ENCODE measurements at places on chromosomes 7 and 10.
A peak's percentile ranks its signal among the peaks of the same experiment; 100 is the strongest.

- no peak for DNase-seq
Observed at GRCh38 chr7:70486977-70487376, 645.0 kb upstream of the GALNT17 start.

- DNase-seq = peak; percentile 25
Observed at GRCh38 chr7:112056409-112056808, 149.8 kb downstream of the DOCK4 start.

DNA sequence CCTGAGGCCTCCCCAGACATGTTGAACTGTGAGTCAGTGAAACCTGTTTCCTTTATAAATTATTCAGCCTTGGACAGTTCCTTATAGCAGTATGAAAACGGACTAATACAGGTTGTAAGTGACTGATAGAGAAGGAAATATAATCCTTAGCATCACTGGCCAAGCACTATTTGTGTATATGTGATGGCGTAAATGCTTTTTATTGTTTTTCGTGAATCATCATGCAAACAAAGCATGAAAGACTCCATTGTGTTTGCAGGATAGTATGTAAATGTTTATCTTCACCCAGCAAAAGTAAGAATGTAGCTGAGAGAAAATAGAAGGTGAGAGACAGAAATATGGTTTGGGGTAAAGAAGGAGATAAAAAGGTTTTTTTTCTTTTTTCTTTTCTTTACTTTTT is 92.5 kb upstream of the LRGUK start:
- no peak for DNase-seq

DNA sequence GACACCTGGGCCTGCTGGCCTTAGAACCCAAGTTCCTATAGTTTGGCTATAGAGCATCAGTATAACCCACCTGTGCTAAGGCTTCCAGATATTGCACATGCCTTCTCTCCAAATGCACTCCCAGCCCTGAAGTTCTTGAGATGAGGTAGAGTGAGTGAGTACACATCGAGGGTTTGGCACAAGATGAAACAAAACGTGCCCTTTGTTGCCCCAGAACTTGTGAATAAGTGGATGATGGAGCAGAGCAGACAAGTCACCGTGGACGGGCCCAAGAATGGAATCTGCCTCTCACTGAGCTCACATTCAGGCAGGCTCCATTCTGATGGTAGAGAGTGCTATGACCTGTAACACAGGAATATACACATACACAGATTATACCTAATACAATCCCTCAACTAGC is 73.0 kb upstream of the STK17A start:
- DNase-seq = no peak

- DNase-seq = no peak
Observed at GRCh38 chr7:1359681-1360485, 99.4 kb downstream of the MICALL2 start.

GRCh38 chr10:77592946-77593636 is 44.5 kb downstream of the KCNMA1 start:
- DNase-seq = no peak

DNA sequence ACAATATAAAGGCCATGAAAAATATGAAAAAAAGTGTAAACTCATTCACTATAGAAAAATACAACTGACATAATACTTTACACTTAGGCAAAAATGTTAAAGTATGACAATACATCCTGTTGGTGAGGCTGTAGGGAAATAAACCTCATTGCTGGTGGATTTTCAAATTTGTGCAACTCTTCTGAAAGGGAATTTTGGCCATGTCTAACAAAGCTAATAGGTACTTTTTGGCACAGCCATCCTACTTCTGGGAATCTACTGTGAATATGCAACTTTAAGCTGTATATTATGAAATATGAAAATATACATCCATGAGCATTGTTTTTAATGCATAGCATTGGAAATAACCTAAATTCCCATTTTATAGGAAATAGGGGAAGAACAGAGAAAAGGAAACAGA is 13.4 kb upstream of the COA1 start:
- DNase-seq = no peak

GRCh38 chr7:51589111-51589510 is 272.5 kb upstream of the COBL start:
- DNase-seq = no peak

GRCh38 chr10:24104895-24105294 is 104.0 kb upstream of the KIAA1217 start:
- no peak for DNase-seq

- no peak for DNase-seq
Observed at GRCh38 chr10:47359101-47359500, 10.9 kb downstream of the RBP3 start.

GRCh38 chr7:36153571-36154097 is 580 bp downstream of the EEPD1 start:
- peak; percentile 18 for DNase-seq

GRCh38 chr7:81811956-81812865 is 42.4 kb upstream of the HGF start:
- no peak for DNase-seq

GRCh38 chr10:100826983-100827818 is 81.8 kb downstream of the PAX2 start:
- peak; percentile 79 for DNase-seq

GRCh38 chr10:17225808-17226207 is 2.2 kb upstream of the VIM start:
- DNase-seq = no peak

GRCh38 chr7:22183522-22184280 is 173.3 kb downstream of the RAPGEF5 start:
- DNase-seq = no peak

GRCh38 chr7:111954474-111955381 is 251.5 kb downstream of the DOCK4 start:
- no peak for DNase-seq

DNA sequence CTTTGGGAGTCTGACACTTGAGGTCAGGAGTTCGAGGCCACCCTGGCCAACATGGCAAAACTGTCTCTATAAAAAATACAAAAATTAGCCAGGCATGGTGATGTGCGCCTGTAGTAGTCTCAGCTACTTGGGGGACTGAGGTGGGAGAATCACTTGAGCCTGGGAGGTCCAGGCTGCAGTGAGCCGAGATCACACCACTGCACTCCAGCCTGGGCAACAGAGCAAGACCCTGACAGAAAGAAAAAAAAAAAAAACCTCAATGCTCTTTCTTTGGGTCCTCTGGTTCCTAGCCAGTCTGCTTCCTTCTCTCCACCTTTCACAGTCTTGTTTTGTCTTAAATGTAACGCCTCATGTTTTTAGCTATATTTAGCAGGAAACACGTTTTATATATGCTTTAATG is 9.4 kb downstream of the OGDH start:
- no peak for DNase-seq

All from GM20000 (cell line).